ENCODE measurements at places on chromosomes 1 and 21.

DNA sequence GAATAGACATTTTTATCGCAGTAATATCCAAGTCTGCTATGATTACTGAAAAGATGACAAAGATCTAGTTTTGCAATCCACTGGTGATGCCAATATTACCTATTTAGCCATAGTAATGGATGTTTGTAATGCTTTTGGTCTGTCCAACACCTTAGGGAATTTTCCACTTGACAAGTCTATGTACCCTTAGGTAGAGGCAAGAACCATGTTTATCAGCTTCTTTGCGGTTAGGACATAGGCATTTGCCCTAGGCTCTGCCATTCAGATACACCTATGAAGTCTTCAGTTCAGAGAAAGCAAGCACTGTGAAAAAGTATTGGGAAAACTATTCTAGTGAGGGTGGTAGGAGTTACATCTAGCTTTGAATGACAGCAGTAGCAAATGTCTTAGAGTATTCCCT, 40.2 kb upstream of the SLC35D1 start:
- no peak for DNase-seq

DNA sequence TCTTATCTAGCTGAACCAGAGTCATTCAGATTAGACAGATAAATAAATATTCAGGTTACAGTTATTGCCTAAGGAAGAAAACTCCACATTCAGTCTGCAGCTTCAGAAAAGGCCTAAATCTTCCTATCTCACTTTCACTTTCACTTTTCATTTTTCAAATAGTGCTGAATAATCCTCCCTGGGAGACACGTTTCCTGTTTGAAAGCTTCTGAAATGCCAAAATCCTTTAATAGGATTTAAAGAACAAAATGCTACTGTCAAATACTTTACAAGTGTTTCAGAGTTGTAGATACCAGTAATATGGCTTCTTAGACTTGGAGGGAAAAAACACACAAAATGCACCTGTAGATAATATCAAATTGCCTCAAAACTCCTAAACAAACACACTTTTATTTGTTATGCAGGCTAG, 3.9 kb downstream of the PSMB2 start:
- peak; percentile 53 for DNase-seq

GRCh38 chr1:28592321-28593071, 431 bp downstream of the RAB42 start:
- DNase-seq = no peak

DNA sequence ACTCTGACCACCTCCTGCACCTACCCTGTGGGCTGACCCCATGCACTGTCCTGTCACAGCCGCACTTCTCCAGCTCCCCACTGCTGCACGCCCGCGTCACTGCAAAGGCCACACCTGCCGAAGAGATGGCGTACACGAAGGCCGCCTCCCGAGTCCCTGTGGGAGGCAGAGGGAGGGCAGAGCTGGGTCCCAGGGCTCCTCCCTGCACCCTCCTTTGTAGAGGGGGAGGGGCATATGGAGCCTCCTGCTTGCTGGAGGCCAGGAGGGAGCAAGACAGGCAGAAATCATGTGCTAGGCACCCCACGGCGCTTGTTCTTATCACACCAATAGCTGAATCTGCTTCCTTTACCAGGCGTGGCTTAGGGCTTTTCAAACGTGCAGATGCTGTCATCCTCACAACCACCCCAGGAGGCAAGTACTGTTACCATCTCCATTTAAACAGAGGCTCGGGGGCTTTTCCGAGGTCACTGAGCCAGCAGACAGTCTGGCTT, 21.4 kb downstream of the WNT4 start:
- no peak for DNase-seq

All from cardiac fibroblast (primary cell).